ENCODE measurements at places on chromosomes 1 and 21. TPM values are rescaled to one million over a fixed set of nuclear protein-coding genes. Genes with fewer than 3 reads are reported as not detected.

DNA sequence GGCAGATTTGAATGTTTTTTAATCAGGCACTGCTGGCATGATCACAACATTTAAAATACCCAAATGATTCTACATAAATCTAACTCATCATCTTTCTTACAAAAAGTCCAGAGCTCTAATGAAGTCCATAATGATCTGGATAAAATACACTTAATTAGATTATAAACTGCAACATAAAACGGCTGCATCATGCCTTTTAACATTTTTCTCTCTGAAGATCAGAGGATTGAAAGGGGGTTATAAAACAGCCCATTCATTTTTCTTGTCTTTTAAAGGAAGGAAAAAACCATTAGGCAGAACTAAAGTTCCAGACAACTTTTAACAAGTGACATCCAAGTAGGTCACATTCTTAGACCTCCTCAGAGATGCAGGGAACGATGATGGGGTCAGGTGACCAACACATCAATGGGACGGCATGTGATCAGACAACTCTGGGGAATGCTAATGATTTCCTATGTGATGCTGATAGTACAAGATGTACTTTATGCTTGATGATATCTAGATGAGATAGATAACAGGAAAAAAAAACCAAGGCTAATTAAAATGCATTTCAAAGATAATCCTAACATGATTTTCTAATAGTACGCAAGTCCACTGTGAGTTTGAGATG lies 455.1 kb downstream of the SMYD3 start:
- no peak overlapping the region for H3K27ac ChIP-seq
- DNase-seq, result no peak
- no peaks in the 10 kb centered on the region for H3K4me1 ChIP-seq
- H3K4me3 ChIP-seq, result no peak overlapping the region
- no peaks in the 10 kb centered on the region for H3K27me3 ChIP-seq
- peaks cover 12% of the 10 kb centered on the region for H3K36me3 ChIP-seq

- no peak for DNase-seq
- no peak overlapping the region for H3K27ac ChIP-seq
- H3K4me3 ChIP-seq, result no peak overlapping the region
Measured at GRCh38 chr1:39091845-39092645, 65.9 kb downstream of the NDUFS5 start.

DNA sequence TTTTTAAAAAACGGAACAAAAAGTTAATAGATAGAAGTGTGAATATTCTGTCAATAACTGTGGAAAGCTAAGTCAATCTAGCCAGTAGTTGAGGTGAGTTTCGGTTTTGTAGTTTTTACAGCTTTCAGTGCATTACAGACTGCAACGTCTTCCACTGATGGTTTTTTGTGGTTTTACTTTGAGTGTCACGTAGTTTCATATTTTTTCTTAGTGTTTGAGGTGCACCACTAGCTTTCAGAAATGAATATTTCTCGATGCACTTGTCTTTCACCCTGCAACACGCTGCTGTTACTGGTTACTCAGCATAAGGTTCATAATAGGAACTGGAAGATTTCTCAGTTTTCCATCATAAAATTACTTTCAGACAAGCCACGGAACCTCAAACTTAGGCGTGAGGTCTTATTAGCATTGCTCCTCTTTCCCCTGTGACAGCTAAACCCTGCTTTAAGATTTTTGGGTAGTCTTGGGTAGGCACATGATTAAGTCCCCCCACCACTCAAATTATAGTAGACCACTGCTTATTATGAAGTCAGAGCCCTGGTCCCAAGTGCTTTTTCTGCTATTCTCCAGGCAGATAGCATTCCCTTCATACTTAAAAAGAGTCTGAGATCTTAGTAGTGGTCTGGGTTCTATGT lies 1412.7 kb downstream of the KCNT2 start:
- no peaks in the 10 kb centered on the region for H3K27me3 ChIP-seq
- H3K4me1 ChIP-seq, result no peaks in the 10 kb centered on the region
- H3K36me3 ChIP-seq, result no peaks in the 10 kb centered on the region
- no peak overlapping the region for H3K4me3 ChIP-seq
- DNase-seq, result no peak

- H3K27ac ChIP-seq, result no peak overlapping the region
- H3K4me3 ChIP-seq, result no peak overlapping the region
- H3K36me3 ChIP-seq, result no peaks in the 10 kb centered on the region
- no peaks in the 10 kb centered on the region for H3K4me1 ChIP-seq
Measured at GRCh38 chr21:45575304-45575992, 33.2 kb upstream of the SLC19A1 start.

DNA sequence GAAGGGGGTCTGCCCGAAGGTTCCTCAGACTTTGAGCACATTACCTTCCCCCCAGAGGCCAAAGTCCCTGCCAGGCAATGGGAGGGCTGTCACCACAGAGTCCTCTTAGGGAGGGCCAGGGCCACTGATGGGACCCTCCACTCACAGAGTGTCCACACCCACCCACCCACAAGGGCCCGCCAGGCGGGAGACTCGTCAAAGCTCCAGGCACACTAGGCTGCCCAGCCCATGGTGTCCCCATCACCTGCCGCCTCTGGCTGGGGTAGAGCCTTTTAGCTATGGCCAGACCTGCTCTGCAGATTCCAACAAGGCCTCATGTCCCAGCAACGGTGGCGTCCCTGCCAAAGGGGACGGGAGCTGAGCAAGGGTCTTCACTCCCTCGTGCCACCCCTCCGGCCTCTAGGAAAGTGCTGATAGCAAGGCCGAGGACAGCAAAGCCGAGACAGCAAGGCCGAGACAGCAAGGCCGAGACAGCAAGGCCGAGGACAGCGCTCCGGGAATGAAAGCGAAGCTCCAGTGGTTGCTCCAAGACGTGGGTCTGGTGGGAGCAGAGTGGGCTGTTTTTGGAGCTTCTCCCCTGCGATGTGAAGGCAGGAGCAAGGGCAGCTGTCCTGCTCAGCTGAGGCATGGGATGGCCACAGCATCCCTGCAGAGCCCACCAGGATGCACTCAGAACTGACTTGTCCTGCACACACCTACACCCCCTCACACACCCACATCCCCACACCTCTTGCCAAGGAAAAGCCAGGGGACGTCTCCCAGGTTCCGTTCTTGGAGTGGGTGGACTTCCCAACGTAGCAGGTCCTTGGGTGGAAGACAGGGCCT lies 123.4 kb downstream of the CRYAA start:
- no peak overlapping the region for H3K27ac ChIP-seq
- H3K4me3 ChIP-seq, result no peak overlapping the region
- peaks cover 19% of the 10 kb centered on the region for H3K27me3 ChIP-seq
- H3K4me1 ChIP-seq, result peaks cover 43% of the 10 kb centered on the region
- DNase-seq, result no peak

GRCh38 chr1:174008979-174009378 lies 13.2 kb downstream of the RC3H1 start:
- DNase-seq, result no peak
- no peak overlapping the region for H3K27ac ChIP-seq
- peaks cover 60% of the 10 kb centered on the region for H3K4me1 ChIP-seq
- H3K36me3 ChIP-seq, result peaks cover 29% of the 10 kb centered on the region
- no peak overlapping the region for H3K4me3 ChIP-seq

DNA sequence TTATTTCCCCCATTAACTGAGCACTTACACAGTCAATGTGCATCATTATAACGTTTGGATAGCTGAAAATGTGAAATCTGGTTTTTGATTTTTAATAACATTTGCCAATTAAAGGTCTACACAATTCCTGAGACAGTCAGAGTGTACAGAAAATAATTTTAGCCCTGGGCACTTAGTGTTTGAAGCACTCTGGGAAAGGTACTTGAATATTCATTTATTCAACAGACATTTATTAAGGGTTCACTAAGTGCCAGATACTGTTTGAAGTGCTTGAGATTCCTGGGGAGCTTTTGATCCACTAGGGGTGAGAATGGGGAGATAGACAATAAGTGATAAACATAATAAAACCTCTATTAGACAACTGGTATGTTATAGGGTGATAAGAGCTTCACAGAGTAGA lies 141.8 kb downstream of the DISC1 start:
- H3K27me3 ChIP-seq, result no peaks in the 10 kb centered on the region
- H3K4me1 ChIP-seq, result no peaks in the 10 kb centered on the region
- H3K4me3 ChIP-seq, result no peak overlapping the region
- H3K36me3 ChIP-seq, result peaks cover 2% of the 10 kb centered on the region
- no peak overlapping the region for H3K27ac ChIP-seq

GRCh38 chr1:92980732-92981647 lies 19.7 kb upstream of the DIPK1A start:
- no peaks in the 10 kb centered on the region for H3K36me3 ChIP-seq
- DNase-seq, result no peak

DNA sequence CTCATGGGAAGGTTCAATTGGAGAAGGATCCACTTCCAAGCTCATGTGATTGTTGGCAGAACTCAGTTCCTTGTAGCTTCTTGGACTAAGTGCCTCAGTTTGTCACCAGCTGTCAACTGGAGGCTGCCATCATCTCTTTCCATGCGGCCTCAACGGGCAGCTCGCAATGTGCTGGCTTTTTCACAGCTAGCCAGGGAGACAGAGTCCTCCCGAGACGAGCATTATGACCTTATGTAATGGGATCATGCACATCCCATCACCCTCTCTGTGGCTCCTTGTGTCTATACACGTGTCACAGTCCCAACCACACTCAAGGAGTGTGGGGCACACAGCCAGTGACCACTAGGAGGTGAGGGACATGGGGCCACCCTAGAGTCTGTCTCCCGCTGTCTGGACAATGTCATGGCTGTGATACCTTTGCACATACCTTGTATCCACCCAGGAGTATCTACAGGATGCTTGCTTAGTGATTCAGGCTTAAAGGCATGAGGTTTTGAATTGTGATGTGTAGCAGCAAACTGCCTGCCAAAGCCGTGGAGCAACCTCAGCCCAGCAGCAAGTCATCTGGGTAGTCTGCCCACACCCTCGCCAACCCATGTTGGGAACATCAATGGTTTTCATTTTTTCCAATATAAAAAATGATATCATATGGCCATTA lies 3.9 kb upstream of the KRTAP10-6 start:
- no peak overlapping the region for H3K4me3 ChIP-seq
- H3K27ac ChIP-seq, result no peak overlapping the region
- H3K4me1 ChIP-seq, result no peaks in the 10 kb centered on the region
- H3K27me3 ChIP-seq, result peaks cover 17% of the 10 kb centered on the region
- no peaks in the 10 kb centered on the region for H3K36me3 ChIP-seq

GRCh38 chr1:156765666-156766065 lies 1.7 kb upstream of the PRCC start:
- no peak overlapping the region for H3K4me3 ChIP-seq
- H3K27me3 ChIP-seq, result no peaks in the 10 kb centered on the region
- peaks cover 18% of the 10 kb centered on the region for H3K36me3 ChIP-seq
- no peak overlapping the region for H3K27ac ChIP-seq

- no peaks in the 10 kb centered on the region for H3K4me1 ChIP-seq
- H3K4me3 ChIP-seq, result no peak overlapping the region
- H3K36me3 ChIP-seq, result no peaks in the 10 kb centered on the region
- H3K27me3 ChIP-seq, result peaks cover 2% of the 10 kb centered on the region
Measured at GRCh38 chr1:44602634-44603628, 71.3 kb downstream of the TMEM53 start.

GRCh38 chr1:240000634-240001033 lies 91.0 kb upstream of the FMN2 start:
- no peak overlapping the region for H3K4me3 ChIP-seq
- H3K27ac ChIP-seq, result no peak overlapping the region
- no peaks in the 10 kb centered on the region for H3K36me3 ChIP-seq
- no peak for DNase-seq
- peaks cover 1% of the 10 kb centered on the region for H3K4me1 ChIP-seq

- H3K27ac ChIP-seq, result no peak overlapping the region
- no peaks in the 10 kb centered on the region for H3K27me3 ChIP-seq
- H3K4me1 ChIP-seq, result no peaks in the 10 kb centered on the region
- H3K4me3 ChIP-seq, result no peak overlapping the region
Measured at GRCh38 chr1:46687093-46687659, 15.5 kb downstream of the TEX38 start.

- no peak overlapping the region for H3K4me3 ChIP-seq
- H3K36me3 ChIP-seq, result no peaks in the 10 kb centered on the region
- no peak overlapping the region for H3K27ac ChIP-seq
- DNase-seq, result no peak
Measured at GRCh38 chr21:45874716-45875415, 106.7 kb upstream of the COL6A1 start.

DNA sequence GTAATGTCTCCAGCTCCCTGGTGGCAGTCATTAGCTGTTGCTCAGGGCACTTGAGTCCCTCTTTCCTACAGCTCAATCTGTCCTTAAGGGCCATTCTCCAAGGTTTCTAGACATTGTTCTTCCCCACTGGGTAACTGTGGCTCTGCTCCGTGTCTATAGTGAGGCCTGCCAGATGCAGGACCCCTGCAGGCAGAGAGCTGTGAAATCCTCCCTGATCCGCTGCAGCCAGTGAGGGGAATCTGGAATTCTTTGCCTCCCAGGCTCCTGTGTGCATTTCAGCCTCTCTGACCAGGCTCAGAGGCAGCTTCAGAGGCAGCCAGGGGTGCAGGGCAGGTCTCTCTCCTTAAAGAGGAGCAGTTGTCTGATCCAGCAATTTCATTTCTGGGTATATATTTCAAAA lies 14.4 kb upstream of the IGSF21 start:
- no peak overlapping the region for H3K27ac ChIP-seq
- no peaks in the 10 kb centered on the region for H3K4me1 ChIP-seq
- H3K4me3 ChIP-seq, result no peak overlapping the region
- H3K27me3 ChIP-seq, result peaks cover 11% of the 10 kb centered on the region
- DNase-seq, result no peak
- H3K36me3 ChIP-seq, result no peaks in the 10 kb centered on the region

DNA sequence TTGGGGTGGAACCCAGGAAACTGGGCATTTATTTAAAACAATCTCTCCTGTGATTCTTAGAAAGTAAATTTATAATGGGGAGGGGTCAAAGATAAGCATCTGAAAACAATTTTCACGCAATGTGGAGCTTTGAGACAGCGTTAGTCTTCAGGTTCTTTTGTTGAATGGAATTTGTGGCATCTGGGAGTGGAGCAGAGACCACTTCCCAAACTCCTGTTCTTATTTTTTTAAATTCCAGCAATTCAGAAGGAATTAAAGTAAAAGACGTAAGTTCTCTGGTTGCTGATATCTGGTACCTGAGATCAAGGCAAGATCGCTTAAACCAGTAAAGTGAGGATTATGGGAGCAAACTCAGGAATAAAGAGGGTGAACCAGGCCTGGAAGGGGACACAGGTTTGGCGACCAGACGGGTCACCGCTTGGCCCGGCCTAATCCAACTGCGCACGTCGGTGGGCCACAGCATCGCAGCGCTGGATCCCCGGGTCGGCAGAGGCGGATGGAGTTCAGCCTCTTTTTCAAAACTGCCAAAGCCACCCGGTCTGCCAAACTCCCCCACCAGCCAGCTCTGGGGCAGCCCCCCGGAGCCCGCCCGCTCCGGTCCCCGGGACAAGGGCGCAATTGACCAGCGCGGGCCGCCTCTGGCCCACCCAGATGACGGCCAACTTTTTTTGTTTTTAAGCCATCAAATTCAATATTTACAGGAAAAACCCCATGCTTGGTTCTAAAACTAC lies 754 bp upstream of the PDPN start:
- H3K4me3 ChIP-seq, result no peak overlapping the region
- H3K36me3 ChIP-seq, result no peaks in the 10 kb centered on the region
- no peak for DNase-seq
- no peaks in the 10 kb centered on the region for H3K4me1 ChIP-seq
- H3K27me3 ChIP-seq, result peaks cover 67% of the 10 kb centered on the region
- no peak overlapping the region for H3K27ac ChIP-seq

- H3K27ac ChIP-seq, result no peak overlapping the region
- no peak for DNase-seq
- peaks cover 31% of the 10 kb centered on the region for H3K36me3 ChIP-seq
Measured at GRCh38 chr1:50857702-50858101, 102.4 kb downstream of the FAF1 start.

The PLA2G2F gene
- total RNA-seq, result not detected

The NEGR1 gene
- not detected for total RNA-seq

The TCHH gene
- not detected for total RNA-seq

The MYOG gene
- total RNA-seq, result not detected

The CD48 gene
- 200 TPM for total RNA-seq

The LCE6A gene
- total RNA-seq, result not detected

The OLIG2 gene
- not detected for total RNA-seq

The RXRG gene
- total RNA-seq, result not detected

The OXCT2 gene
- 1.2 TPM for total RNA-seq

The GBP5 gene
- 22.8 TPM for total RNA-seq

The BEST4 gene
- 0.62 TPM for total RNA-seq

All from activated B cell treated with CpG ODN at 0.5 μM for 24 hours (primary cell).